Ammon's horn (tissue), 1 donor: ENCODE measurements at places on chromosomes 11 and 22.

- DNase-seq = peak; percentile 91
These were observed 21.0 kb downstream of the C22orf31 start for GRCh38 chr22:29040385-29041275.

- no peak for DNase-seq
These were observed 389.2 kb downstream of the SOX6 start for GRCh38 chr11:15967166-15967565.

DNA sequence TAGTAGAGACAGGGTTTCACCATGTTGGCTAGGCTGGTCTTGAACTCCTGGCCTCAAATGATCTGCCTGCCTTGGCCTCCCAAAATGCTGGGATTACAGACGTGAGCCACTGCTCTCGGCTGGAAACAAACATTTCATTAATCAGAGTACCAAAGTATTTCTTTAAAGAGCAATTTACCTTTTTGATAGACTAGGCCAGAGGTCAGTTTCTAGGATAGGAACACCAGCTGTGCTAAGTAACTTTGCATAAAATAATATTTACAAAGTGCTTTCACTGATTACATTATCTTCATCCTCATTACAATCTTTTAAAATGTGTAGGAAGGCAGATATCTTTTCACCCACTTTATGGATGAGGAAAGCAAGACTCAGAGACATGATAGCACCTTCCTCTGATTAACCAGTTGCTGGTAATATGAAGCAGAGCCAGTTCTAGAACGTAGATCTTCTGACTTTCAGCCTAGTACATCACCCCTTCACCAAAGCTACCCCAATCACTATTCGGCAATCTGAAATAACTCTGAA, 355.2 kb downstream of the SOX6 start:
- DNase-seq = no peak

DNA sequence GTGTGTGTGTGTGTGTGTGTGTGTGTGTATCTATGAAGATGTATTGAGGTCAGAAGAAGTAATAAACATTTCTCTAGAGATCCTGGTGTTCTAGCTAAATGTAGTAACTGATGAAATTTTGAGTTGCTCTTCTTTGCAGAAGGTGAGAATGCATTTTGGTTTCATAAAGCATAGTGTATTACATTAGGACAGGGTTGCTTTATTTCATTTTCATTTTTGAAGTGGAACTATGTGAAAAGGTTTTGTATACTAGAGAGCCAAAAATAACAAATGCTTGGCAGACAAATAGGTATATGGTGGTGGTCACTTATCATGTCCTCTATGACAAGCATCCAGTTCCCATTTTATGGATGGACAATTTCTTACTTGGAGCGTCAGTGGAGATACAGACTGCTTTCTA, 99.0 kb downstream of the CASP12 start:
- no peak for DNase-seq

DNA sequence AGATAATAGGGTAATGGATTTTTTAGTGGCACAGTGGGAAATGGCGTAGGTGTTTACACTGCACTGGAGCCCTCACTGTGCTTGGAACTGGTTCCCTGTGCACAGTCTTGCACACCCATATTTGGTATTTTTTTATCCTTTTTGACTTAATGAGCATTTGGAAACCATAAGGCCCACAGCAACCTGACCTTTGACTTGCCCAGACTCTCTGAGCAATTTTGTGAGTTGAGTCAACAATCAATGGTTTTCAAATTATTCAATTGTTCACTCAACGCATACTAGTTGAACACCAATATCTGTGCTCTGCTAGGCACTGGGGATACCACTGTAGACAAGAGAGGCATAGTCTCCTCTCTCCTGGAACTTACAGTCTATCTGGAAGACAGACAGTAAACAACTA, 14.3 kb downstream of the CD44 start:
- DNase-seq = no peak

DNA sequence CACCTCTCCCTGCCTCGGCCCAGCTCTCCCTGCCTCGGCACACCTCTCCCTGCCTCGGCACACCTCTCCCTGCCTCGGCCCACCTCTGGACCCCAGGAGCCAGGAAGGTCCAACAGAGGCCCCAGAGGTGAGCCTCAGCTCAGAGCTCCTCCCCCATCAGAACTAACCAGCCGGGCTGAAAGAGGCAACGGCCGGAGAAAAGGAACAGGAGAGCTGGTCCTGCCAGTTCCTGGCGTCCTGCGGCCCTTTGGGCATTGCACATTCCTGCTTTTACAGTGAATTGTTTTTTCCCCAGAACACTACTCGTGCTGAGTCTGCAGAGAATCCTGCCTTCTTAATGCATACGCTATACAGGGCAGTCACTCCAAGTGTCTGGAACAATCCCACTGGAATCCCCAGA, 45.8 kb downstream of the LMO1 start:
- DNase-seq = no peak

DNA sequence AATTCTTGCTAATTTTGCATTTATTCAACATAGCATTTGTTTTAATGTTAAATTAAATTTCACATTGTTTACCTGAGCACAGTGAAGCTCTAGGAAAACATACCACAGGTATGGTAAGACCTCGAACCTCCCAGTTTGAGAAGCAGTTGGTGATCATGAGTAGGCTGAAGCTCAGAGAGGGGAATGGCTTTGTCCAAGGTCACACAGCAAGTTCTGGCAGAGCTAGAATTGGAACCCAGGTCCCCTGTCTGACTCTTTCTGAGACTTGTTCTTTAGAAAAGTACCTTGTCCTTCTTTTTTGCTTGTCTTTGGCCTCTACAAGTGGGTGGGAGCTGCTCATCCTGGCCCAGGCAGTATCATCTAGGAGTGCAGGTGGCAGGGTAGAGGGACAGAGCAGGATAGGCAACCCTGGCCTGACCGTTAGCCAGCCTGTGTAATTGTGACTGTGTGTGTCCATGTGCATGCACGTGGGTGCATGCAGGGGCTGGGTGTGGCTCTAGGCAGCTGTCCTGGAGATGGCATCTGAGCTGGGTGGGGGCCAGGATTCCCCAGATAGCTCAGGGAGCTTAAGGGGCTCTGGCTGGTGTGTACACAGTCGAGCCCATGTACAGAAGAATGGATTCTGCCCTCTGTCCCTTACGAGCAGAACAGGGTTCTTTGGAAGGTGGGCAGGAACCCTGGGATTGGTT, 21.6 kb downstream of the PHLDB1 start:
- DNase-seq = no peak

DNA sequence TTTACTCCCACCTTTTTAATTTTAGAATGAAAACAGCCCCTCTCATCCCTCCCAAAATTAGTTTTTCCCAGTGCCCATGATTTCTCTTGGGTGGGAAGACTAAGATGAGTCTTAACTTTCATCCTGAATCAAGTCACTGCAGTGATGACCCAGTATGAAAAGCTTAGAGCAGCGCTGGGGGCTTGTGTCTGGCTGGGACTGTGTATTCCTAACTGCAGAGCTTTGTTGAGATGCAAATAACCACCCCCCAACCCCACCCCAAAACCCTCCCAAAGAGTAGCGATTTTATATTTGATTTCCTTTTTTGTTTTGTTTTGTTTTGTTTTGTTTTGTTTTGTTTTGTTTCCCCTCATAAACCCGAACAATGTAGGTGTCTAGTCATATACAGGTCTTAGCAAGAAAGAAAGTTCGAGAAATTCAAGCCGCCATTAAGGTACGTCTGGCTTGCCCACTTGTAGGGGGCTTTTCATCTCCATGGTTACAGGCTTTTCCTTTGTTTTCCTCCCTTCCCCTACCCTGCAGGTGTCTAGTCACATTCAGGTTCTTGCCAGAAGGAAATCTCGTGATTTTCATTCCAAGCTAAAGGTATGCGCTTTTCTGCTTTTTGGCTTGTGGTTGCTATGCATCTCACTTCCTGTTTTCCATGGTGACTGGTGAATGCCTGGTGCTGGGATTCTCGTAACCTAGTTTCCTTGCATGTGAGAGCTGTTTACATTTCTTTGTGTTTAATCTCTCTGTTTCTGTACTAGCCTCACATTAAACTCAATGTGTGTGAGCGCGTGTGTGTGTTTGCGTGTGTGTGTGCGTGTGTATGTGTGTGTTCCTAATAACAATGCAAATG, 144.6 kb upstream of the RASSF10 start:
- peak; percentile 51 for DNase-seq

- DNase-seq = no peak
These were observed 266.8 kb downstream of the MN1 start for GRCh38 chr22:27534720-27535125.

- no peak for DNase-seq
These were observed 229.0 kb downstream of the TMEM135 start for GRCh38 chr11:87266751-87267150.

GRCh38 chr11:4115128-4115527, 20.5 kb downstream of the RRM1 start:
- DNase-seq = no peak

- peak; percentile 43 for DNase-seq
These were observed 88.5 kb upstream of the FIBIN start for GRCh38 chr11:26905368-26905767.

GRCh38 chr11:8342821-8343681, 79.4 kb upstream of the LMO1 start:
- no peak for DNase-seq
